ENCODE measurements at places on chromosomes 5 and 9.

DNA sequence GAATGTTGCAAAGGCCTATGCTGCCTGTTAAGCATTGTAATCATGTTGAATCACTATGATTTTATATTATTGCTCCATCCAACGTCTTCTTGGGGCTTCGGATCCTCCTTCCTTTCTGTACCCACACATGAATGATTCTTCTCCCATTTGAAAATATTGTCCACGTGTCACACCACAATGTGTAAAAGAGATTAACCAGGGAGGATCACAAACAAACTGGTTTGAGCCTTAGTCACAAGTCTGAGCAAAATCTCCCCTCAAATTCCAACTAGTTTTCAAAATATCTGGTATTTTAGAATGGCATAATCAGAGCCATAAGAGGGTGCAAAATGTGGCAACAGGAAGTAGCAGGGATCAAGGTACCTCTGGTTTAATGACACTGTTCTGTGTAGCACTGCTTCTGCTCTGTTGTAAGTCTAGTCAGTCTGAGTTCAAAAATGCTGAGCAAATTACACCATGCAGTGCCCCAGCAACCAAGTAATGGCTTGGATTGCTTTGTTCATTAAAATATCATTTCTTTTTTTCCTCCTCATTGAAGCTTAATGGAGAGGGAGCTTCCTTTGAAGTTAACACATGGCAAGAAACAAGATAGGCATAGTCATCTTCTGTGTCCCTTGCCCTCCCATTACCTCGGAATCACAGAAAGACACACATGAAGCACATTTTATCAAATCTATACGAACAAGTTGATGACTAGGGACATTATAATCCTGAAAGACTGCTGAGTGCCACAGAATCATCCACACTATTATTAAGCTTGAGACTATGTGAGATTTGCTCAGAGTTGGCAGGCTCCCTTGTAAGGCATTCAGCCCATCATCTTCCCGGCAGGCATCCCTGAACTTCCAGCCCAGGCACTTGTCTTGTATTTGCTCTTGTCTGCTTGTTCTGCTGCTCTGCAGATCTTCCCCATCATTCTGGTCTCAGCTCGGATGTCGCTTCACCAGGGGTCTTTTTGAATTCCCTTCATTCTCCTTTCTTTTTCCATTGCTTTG lies 102.0 kb upstream of the PRLR start:
- no peak for DNase-seq

- DNase-seq = no peak
Measured at GRCh38 chr5:85931220-85931619, 686.5 kb upstream of the COX7C start.

DNA sequence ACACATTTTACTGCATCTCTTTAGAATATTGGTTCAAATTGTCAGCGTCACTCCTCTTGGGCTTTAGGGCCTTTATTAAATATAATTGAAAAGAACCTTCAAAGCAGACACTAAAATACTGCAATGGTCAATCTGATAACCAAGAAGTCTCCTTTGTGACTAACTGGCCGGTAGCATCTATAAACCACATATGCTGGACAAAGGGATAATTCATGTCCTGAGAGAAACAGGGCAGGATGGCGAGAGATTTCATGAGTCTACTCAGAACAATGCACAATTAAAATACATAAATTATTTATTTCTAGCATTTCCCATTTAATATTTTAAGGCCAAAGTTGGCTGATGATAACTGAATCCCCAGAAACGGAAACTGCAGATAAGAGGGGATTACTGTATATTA lies 1083.4 kb upstream of the CDH18 start:
- no peak for DNase-seq

- no peak for DNase-seq
Measured at GRCh38 chr9:137740312-137740711, 121.5 kb downstream of the EHMT1 start.

DNA sequence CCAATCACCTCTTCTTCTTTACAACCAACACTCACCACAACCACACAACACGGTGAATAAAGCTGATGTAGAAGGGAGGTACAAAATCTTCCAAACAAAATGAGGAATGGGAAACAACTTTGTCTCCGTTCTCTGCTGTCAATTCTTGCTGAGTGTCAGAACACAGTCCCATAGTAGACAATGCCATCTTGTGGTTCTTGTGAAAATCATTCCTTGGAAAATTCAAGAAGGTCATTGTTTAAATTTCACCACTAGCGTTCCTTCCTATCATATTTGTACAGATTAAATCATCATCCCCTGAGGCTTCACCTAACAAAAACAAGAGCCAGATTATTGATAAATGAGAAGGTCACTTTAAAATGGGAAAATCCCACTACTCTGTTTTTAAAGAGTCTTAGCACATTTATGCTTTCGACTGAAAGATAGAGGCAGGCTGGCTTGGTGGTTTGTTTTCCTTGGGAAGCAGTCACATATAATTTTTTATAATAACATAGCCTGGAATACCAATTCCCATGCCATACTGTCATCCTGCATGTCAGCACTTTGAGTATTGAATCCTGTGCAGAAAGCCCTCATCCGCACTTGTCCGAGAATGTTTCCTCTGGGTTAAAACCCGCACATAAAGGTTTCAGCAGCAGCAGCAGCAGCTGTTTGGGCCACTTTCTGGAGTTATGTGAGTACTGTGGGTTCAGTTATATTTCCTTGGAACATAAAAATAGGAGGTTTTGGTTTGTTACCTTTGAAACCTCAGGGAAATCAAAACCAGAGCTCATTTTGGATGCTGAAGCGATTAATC lies 395.0 kb upstream of the SMARCA2 start:
- no peak for DNase-seq

DNA sequence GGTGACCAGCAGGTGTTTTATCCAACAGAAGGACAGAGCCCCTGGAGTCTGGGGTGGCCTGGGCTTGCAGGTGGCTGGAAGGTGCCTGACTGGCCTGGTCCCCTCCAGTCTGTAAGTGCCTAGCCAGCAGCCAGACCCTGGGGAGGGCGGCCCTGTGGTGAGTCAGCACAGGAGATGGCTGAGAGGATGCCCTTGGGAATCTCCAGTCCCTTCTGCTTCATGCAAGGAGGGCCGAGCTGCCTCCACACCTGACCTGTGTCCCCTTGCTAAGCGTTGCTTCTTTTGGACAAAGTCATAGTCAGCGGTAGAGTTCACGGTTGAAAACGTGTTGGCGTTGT lies 20.2 kb downstream of the OBP2B start:
- DNase-seq = no peak

DNA sequence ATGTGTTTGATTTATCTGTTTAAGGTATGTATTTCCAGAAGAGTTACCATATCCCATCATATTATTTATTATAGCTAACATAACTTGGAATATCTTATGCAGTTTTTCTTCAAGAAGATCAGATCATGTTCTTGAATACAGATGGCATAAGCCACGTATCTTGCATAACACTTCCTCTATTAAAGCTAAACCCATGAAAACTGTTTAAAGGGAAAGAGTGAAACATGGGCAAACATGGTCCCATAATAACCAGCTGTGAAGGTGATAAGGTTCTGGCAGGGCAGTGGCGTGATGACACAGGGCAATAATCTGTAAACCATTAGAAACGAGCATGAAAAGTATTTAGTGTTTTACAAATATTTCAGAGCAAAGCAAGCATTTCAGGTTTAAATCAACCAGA lies 34.2 kb downstream of the EFNA5 start:
- DNase-seq = no peak

GRCh38 chr5:91306497-91306896 lies 76.6 kb downstream of the ARRDC3 start:
- no peak for DNase-seq

DNA sequence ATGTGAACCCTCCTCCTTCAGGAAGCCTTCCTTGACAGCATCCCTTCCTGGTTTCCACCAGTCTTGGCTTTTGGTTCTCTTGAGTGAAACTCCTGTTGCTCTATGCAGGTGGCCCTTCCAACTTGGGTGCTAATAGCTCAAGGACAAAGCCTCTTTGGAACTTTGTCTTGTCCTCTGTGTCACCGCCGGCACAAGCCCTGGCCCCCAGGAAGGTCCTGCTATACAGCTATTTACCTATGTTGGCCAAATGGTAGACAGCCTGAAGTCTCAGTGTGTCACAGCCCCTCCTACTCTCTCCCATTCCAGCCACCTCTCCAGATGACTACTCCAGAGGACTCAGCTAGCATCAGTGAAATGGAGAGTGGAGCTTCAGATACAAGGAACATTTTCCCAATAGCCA lies 94.7 kb upstream of the ZNF618 start:
- no peak for DNase-seq

DNA sequence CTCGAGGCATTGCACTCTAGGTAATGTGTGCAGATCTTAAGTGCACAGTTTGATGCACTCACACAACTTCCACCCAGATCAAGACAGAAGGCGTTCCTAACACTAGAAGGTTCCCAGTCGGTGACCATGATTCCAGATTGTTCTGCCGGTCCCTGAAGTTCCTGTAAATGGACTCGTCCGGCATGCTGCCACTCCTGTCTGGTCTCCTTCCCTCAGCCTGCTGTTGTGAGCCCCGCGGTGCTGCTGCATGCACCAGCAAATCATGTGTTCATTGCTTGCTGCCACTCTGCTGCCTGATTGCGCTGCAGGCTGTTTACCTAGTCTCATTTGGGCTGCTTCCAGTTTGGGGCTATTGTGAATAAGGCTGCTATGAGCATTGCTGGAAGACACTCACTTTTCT lies 11.5 kb downstream of the STKLD1 start:
- DNase-seq = no peak

GRCh38 chr5:53123702-53124101 lies 14.1 kb upstream of the MOCS2 start:
- DNase-seq = no peak

DNA sequence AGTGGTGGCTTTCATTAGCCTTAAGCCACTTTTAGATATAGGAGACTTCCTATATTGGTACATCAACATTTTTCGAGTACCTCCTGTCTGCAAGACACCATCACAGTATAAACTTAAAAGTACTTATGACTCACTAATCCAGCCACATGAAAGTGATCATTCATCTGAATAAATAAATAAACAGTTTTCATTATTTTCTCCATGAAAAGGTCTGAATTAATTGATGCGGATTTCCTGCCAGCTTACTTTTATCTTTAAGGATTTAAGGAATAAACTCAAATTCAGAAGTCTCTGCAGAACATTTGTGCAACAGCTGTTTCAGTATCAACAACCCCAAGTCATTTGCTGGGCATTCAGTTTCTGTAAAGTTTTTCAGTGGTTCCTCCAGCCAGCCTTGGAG lies 4.0 kb downstream of the SAP30L start:
- DNase-seq = no peak

- no peak for DNase-seq
Measured at GRCh38 chr9:78130853-78131252, 99.2 kb upstream of the GNAQ start.

DNA sequence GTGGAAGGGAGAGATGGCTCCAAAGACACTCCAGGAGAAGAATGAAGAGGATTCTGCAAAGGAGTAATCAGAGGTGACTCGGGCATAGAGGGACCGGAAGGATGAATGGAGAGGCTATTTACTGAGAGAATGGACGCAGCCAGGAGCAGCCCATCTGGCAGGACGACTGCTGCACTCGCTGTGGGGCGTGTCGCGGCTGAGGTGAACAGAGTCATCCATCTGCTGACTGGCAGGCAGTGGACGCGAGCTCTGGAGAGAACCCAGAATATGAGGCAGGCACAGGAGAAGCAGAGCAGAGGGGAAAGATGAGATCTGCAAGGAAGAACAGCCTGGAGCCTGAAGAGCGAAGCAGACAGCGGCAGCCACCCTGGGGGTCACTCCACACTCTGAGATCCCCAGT lies 16.4 kb downstream of the FGF1 start:
- DNase-seq = no peak

GRCh38 chr9:127921557-127922120 lies 4.8 kb upstream of the ST6GALNAC4 start:
- no peak for DNase-seq

- no peak for DNase-seq
Measured at GRCh38 chr5:109038209-109038840, 290.6 kb downstream of the FER start.

GRCh38 chr5:73183481-73183891 lies 10.5 kb downstream of the TMEM174 start:
- peak; percentile 54 for DNase-seq

- no peak for DNase-seq
Measured at GRCh38 chr9:36174731-36175130, 5.5 kb downstream of the CCIN start.

- DNase-seq = no peak
Measured at GRCh38 chr9:130860458-130861316, 25.6 kb downstream of the ABL1 start.

DNA sequence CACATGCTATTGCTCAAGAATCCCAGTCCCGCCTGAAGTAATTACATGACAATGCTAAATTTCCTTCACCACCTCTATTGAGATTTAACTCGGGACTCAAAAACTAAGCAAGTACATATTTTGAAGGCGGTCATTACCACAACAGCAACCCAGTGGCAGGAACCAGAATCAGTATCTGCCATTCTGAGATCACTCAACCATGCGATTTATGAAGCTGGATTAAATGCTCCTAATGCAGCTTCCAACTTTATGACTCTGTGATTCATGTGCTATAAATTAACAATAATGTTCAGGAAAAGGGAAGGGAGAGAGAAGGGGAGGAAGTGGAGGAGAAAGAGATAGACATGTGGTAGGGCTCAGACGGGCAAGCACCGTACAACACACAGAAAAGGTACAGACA lies 194.7 kb downstream of the DNAH5 start:
- DNase-seq = no peak

DNA sequence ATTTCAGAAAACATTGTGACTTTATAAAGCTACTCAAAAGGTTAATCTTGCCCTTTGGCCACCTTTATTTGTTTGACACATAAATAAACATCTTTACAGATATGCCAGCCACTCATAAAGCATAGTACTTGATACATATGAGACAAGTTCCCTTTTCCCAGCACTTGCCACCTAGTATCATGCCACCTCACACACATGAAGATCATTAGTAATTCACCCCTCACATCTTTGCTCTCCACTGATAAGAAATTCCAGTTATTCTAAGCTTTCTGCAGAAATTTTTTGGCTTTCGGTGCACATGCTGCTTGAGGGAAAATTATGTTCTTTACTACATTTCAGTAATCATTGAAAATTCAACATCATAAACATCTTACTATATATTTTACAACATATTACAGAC lies 59.1 kb downstream of the DEPDC1B start:
- DNase-seq = no peak

- no peak for DNase-seq
Measured at GRCh38 chr5:61306531-61307131, 25.4 kb upstream of the ZSWIM6 start.

GRCh38 chr5:140367256-140368013 lies 7.4 kb downstream of the SLC4A9 start:
- no peak for DNase-seq

- DNase-seq = no peak
Measured at GRCh38 chr5:175691761-175692160, 33.9 kb downstream of the HRH2 start.

GRCh38 chr5:1568201-1568979 lies 44.6 kb upstream of the LPCAT1 start:
- no peak for DNase-seq

DNA sequence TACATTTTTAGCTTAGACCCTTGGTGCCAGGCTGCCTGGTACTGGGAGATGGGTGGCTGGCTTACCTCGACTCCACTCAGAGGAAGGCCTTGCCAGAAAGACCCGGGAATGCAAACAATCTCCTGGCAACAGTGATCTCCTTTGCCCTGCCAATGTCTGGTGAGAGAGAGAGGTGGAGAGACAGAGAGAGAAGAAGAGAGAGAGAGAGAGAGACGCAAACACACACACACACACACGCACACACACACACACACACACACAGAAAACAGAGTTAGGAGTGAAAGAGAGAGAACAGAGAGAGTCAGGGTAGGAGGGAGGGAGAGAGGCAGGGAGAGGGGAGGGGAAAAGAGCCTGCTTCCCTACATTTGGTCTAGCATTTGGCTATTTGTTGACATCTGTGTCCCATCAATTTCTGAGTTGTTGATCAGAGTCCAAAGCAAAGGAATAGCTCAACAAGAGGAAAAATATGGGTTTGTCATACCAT lies 181.6 kb upstream of the MAP1B start:
- no peak for DNase-seq

All from NCI-H187 (cell line).